WERI-Rb-1 (cell line): ENCODE measurements at places on chromosomes 2 and 18.

- peak; percentile 91 for DNase-seq
Measured at GRCh38 chr2:11365096-11365879, 20.9 kb upstream of the ROCK2 start.

DNA sequence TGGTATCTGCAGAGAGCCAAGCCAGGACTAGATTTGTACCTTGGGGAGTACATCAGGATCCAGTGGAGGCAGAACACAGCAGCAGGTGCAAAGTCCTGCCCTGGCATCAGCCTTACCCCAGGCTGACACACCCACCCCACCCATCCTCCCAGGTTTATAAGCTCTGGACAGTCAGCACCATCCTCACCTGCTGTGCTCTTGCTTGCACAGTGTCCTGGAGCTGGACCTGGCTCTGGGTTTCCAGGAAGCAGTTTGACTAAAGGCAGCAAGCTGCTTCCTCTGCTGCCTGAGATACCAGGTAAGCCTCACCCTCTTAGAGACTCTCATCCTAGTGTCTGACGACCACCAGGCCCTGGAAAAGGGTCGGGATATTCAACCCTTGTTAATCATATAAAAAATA lies at the start of gene SULT1C3:
SULT1C3 (plus strand) TSS at position 183 of the 400 bp plus-strand sequence. CDS start 7,227 bp downstream, outside the sequence.
- no peak for DNase-seq

DNA sequence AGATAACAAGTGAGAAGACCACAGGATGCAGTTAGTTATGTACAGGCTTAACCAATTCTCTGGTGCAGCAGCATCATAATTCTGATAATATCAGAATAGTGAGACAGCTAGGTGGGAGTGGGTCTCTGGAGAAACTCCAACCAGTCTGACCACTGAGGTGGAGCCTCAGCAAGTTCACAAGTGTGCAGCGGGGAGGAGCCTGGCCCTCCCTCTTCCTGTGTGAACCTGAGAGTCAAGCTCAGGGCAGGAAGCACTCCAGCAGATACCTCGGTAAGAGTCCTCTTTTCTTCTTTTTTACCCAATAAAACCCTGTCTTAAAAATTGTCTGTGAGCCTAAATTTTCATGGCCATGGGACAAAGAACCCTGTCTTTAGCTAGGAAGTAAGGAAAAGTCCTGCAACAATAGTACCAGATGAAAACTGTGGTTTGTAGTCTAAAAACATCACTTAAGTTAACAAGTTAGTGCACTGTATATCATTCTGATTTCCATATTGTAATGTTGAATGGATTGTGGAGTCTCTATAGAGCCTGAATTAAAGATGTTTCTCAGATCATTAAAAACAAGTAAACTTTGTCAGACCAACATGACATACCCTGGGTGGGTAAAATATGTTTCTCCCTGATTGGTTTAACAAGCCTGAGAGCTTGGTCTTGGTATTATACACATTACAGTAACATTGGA lies 370.8 kb downstream of the TMEM182 start:
- DNase-seq, result no peak

DNA sequence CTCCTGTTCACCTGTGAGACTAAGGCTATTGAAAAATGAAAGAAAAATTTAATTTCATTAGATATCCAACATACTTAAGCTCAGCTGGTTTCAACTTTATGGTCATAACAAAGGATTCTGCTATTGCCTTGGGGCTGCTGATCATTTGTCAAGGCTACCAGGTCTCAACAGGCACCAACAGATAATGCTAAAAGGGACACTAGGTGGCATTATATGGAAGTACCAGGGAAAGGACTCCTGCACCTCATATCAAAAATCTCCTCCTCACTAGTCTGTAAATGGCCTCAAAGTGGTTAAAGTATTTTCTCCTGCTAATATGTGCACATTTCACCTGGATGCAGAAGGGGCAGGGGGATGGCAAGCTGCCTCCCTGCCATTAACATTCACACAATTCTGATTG lies 167.9 kb upstream of the REG3A start:
- no peak for DNase-seq

DNA sequence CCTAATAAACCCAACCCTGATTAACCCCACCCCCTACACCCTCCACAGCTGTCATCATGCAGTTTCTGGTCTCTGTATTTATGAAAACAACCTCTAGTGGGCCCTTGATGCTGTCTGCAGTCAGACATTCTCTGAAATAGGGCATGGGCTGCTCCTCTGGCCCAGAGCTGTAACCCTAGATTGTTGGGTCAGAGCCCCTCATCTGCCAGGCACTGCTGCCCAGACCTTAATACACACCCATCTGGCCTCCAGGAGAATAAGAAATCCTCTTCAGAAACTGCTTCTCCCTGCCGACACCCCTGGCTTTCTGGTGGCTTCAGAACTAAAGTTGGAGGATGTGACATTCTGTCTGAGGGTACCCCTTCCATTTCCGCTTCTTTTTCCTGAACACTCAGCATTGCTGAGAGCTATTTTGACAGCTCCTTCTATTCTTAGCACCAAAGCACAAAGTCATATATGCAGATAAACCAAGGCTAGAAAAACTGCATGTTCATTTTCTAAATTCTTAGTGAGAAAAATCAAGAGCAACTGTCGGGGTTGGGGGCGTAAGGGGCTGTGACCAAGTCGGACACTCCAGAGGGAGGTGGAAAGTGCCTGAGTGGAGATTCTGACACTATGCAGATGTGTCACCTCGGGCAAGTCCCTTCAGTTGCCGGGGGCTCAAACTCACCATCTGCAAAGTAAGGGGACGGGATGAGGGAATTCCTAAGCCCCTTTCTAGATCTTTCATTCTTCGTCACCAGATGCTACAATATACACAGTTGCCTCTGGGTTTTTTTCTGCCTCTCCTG lies 28.7 kb downstream of the SRSF7 start:
- DNase-seq, result peak; percentile 63
